ENCODE measurements at places on chromosomes 4 and X.

GRCh38 chr4:186078981-186079638 is 10.2 kb downstream of the TLR3 start:
- no peak for DNase-seq

DNA sequence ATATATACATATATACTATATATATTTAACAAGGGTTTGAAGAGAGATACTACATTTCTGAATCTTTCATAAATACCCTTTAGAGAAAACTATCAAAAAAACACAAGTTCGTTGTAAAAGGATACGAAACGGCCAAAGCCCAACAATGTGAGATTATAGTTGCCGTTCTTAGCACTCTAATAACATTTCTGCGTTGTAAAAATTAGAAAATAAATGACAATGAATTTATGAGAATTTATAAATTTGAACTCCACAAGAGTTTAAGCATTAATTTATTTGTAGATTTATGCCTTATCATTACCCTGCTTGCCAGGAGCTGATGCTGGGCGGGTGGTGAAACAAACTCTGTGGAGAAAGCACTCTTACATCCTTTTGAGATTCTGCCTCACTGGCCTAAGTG is 1.1 kb downstream of the WDR17 start:
- DNase-seq: no peak

DNA sequence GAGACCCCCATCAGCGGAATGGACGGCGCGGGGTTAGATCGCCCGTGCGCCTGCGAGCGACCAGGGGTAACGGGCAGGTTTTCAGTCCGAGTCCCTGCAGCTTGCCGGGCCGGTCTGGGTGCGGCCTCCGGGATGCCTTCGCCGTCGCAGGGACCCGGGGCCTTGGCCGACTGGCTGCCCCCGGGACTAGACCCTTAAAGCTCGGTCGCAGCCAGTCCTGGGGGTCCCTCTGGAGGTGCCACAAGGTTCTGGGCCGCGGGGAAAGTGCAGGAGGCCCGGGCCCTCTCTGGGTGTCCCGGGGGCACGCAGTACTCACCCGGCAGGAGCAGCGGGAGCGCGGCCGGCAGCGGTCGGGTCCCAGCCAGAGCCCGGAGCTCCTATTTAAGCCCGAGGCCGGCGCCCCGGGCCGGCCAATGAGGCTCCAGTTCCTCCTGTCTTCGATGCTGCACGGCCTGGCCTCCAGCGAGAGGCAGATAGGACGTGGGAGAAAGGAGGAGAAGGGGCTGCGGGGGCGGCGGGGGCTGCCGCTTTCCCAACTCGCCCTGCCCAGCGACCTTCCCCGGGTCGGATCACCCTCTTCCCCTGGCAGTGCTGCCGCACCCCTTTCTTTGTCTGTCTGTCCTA is at the start of gene SPON2:
Gene SPON2 (minus strand): TSS at position 356 of the 624 bp plus-strand sequence.
- DNase-seq: no peak

GRCh38 chr4:10153161-10153560 is 36.6 kb upstream of the WDR1 start:
- DNase-seq: no peak

DNA sequence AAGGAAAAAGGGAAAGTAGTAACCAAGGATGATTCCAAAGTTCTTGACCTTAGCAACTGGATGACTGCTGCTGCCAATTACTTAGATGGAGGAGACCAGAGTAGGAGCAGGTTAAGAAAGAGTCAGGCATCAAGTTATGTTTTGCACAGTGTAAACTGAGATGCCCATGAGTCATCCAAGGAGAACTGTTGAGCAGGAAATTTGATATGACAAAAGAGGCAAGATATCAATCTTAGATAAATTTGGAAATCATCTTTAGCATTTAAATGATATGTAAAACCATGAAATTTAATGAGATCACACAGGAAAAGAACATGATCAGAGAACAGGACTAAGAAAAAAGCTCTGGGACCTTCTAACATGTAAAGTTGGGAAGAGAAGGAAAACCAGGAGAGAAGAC is 361.3 kb downstream of the OPHN1 start:
- DNase-seq: no peak

DNA sequence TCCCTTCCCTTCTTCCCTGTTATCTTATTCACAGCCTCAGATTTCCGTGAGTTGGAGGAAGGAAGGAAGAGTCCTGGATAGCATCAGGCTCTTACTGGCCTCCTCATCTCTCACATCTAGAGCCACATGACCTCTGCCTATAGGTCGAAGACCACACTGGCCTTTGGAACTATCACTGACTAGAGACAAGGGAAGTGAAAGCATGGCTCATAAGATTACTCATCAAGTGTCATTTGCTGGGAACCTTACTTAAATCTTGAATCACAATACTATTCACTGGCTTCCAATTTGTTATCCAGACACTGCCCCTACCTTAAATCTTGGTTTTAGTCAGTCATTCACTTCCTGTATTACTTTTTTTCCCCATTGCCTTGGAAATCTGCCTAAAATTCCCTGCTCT is 61.6 kb upstream of the MTMR8 start:
- no peak for DNase-seq

DNA sequence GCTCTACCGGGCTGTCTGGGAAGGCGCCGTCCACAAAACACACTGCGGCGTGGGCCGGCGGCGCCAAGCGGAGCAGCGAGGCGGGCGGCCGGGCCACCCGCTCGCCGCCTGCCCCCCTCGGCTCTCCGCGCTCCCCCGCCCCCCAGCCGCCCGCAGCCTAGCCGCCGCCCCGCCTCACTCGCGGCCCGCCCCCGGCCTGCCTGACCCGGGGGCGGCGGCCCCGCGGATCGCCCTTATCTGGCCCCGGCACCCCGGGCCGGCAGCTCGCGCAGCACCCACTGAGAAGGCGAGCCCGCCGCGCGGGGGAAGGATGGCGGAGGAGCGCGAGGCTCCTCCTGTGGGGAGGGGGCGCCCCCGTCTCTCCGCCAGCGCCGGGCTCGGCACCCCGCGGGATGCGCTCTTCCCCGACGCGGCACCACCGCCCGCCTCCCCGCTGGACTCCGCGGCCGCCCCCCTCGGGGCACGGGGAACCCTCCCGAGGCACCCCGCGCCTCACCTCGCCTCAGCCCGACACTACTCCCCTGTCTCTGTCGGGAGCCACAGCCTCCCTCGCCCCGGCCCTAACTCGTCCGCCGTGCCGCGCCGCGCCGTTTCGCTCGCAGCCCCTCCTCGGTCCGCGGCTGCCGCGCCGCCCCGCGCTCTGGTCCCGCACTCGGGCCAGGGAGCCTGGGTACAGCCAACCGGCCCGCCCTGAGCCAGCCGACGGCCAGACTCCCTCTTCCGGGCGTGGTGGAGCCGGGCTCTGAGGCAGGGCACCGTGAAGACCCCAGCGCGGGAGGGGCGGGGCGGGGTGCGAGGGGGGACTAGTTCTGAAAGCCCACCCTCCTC is 566 bp downstream of the ATP11C start:
- DNase-seq: no peak

DNA sequence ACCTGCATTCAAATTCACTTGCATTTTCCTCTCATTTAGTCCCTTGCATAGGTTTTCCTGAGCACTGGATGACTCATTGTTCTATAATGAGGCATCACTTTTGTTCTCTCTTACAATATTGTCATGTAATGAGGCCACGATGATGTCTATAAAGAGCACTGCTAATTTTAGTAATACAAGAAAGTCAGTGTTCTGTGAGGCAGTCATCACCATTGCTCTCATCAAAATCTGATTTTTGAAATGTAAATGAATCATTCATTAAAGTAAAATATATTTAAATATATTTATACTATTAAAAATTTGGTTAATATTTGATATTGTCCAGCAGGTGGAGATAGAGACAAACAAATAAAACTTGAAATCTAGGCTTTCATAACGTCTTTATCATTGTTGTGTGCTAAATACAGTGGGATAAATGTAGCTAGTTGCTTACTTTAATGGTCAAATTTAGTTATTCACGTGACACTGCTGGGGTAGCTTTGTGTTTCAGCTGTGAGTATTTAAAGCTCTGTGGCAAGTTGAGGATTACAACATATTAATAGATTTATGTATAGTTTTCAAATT is 15.4 kb downstream of the HMGB2 start:
- DNase-seq: no peak

- DNase-seq: no peak
Observed at GRCh38 chrX:20270562-20270890, 3.8 kb upstream of the RPS6KA3 start.

- no peak for DNase-seq
Observed at GRCh38 chrX:103002576-103002975, 61.4 kb downstream of the BEX1 start.

- DNase-seq: no peak
Observed at GRCh38 chrX:115378471-115378870, 89.0 kb downstream of the LUZP4 start.

DNA sequence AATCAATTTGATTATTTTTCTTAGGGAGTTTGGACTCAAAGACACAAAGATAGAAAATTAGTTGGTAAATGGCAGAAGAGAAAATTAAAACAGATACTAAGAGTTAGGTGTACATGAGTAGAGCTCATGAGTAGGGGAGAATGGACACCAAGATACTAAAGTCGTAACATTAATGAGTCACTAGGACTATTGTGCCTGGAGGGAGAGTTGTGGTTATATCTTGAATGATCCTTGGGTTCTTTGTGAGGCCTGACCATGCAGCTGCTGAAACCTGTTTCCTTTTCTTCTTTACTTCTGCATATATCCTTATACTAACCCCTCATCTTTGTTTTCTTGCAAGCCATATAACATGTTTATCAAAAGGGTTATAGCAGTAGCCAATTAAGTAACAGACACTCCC is 532.8 kb downstream of the RPA4 start:
- no peak for DNase-seq

- DNase-seq: no peak
Observed at GRCh38 chrX:122572461-122572860, 611.6 kb upstream of the GRIA3 start.

DNA sequence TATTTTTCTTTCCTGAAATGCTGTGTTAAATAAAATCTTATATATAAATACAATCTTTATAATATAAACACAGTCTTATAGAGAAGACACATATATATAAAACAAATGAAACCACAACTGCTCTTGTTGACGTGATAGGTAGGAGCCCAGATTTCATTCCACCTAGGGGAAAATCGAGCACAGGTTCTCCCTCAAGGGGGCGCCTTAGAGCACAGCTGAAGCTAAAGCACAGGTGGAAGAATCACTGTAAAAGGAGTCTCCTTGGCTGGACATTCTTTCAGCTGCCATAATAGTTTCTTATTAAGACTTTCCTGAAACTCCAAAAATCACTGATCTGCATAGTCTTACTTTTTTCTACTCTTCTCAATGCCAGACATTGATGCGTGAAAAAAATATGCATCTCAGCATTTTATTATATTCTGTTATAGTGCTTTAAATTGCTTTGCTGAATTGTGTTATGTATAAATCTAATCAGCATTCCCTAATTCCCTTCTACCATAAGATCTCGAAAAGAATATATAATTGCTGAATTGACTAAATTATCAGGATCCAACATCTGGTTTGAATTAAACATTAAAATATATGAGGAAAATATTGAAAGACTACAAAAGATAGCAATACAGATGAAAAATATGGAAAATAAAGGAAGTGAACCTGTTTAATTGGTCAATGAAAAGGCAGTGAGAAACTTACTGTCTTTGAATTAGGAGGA is 25.5 kb upstream of the RXFP1 start:
- DNase-seq: no peak

Data from NCI-H524 treated with DMSO at 0.1 percent for 48 hours (cell line).